ENCODE measurements at places on chromosomes 7 and 10. TPM values are rescaled to one million over a fixed set of nuclear protein-coding genes. Genes with fewer than 3 reads are reported as not detected.
A peak's percentile ranks its signal among the peaks of the same experiment; 100 is the strongest.

- DNase-seq: no peak
Measured at GRCh38 chr10:33749067-33749735, 414.7 kb upstream of the NRP1 start.

DNA sequence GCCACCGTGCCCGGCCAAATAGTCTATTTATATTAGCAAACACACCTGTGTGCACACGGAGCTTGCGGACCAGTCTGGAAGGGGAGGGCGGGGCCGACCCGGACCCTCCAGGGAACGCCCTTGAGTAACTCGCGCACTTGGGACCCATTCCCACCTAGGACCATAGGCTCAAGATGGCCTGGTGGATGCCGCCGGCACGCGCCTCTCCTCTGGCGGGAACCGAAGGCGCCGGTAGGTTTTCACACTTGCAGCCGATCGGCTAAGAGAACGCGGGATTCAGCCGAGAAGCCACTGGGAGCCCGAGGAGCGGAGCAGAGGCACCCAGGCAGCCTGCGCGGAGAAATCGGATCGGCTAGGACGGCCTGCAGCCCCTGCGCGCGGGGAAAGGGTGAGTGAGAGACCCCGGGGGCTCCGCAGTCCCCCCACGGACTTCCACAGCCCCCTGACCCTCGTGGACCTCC lies 18.9 kb downstream of the IFT22 start:
- DNase-seq: no peak

DNA sequence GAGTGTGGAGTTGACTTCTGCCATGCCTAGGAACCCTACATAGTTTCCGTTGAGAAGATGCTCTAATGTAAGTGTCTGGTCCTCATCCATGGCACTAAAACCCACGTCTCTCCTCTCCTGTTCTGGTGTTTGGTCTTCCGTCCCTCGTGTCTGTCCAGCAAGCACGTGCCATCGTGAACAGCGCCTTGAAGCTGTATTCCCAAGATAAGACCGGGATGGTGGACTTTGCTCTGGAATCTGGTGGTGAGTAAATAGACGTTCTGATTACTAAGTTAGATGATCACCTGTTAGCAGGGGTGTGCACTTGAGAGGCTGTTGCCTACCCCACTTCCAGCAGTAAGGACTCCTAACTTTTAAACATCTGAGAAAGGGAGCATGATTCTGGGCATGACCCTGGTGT lies 15.1 kb upstream of the GET4 start:
- DNase-seq: no peak

DNA sequence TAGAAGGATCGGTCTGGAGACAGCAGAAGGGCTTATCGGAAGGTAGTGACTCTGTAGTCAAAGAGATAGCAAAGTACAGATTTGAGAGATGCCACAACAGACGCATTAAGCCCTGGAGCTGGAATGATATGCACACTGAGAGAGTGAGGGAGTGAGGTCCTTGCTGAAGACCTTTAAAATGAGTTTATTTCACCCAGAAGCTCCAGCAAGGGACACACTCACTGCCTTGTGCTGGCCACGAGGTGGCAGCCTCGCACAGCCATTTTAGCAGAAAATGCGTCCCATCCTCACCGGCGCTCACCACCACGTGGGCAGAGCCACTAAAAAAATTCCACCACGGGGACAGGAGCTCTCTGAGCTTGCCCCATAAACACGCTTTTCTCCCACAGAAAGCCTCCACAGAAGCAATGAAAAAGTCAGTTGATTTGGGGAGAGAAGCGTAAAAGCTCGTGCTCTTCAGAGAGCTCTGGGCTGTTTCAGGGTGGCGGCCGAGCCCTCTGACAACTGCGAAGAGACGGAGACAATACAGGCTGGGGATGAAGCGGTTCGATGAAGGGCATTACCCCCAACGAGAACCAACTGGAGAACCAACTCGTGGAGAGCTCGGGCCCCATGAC lies 163.0 kb upstream of the KLF14 start:
- no peak for DNase-seq

- peak; percentile 86 for DNase-seq
Measured at GRCh38 chr7:154914308-154914995, 88.5 kb downstream of the PAXIP1 start.

DNA sequence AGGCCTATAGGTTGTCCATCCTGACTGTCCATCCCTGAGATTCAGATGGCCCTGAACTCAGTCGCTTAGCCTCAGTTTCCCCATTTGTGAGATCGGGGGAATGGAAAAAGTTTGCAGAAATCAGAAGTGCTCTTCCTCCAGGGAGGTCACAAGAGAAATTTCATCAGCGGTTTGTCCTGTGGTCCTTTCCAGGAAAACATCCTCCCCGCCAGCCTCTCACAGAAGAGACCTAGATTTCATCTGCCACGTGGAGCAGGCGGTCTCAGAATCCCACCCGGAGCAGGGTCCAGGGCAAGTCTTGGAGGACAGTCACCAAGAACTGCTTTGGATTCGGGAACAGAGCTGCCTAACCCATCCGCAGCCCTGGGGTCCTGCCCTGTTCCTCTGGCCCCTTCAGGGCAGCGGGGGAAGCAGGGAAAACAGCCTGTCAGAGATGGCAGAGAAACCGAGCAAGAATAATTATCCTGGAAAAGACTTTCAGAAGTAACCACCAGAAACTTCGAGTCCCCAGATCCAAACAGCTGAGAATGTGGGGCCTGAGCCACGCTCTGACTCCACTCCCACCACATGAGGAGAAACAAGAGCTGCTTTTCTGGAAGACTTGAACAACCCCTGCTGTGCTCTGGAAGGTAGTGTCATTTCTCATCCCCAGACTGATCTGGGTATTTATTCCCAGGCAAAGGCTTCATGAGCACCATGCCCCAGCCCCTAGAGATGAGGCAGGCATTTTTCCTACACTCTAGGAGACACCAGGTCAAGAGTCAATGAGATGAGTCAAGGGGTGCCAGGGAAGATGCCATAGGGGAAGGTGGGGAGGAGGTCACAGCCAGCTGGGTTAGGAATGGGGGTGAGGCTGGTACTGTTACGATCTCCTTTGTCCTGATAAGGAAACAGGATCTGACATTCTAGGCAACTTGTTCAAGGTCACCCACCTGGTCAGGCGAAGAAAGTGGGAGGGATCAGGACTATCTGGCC lies 1.1 kb upstream of the TNS3 start:
- no peak for DNase-seq

DNA sequence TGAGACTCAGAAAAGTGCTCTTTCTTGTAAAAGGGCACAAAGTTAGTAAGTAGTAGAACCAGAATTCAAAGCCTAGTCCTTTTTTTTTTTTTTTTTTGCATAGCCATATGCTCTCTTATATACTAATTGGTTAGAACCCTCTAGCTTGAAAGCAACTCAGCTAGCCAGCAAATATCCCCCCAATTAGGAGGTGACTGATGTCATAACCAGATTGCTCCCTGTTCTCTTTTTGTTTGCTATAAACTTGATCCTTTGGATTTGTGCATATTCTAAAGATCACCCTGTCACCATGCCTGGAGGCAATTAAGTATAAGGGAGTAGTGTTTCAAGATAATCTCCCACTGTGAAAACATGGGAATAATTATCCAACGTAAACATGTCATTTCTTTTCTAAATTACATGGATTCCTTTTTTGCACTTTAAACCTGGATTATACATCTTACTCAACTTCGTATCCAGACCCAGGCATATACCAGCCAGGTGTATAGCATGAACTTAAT lies 963.4 kb downstream of the CNTNAP2 start:
- no peak for DNase-seq

Gene RTKN2
- 0.06 TPM for total RNA-seq

All from mesenteric fat pad (tissue), 1 donor.